ENCODE measurements at places on chromosomes 12 and 14. TPM values are rescaled to one million over a fixed set of nuclear protein-coding genes. Genes with fewer than 3 reads are reported as not detected.

DNA sequence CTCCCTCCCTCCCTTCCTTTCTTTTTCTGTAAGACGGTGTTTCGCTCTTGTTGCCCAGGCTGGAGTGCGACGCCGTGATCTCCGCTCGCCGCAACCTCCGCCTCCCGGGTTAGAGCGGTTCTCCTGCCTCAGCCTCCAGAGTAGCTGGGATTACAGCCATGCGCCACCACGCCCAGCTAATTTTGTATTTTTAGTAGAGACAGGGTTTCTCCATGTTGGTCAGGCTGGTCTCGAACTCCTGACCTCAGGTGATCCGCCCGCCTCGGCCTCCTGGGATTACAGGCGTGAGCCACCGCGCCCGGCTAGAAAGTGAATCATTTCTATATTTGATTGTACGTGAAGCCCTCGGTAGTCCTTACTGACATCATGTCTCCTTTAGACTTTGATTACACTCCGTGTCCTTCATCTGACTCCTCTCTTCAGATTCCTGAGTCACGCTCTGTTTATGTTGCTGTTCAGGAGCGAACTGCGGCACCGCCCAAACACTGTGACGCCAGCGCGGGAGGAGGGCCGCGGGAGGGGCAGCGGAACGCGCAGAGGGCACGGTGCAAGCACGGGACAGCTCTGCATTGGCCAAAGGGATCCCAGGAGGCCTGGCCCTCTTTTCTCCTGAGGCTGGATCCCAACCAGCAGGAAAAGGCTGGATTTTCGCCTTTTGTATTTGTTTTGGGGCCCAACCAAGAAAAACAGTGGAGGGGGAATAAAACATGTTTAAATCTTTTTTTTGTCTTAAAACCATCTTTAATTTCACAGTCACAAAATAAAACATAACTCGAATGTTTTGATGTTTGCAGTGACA is 538 bp upstream of the GABARAPL1 start:
- peak; percentile 98 for DNase-seq

GRCh38 chr14:93764211-93764659 is 24.1 kb downstream of the PRIMA1 start:
- peak; percentile 36 for DNase-seq

- no peak for DNase-seq
Measured at GRCh38 chr14:44438936-44439335, 68.1 kb downstream of the FSCB start.

Gene GPR162
- total RNA-seq: 4.4 TPM

Gene ST8SIA1
- total RNA-seq: 17.7 TPM

Gene PIWIL1
- total RNA-seq: not detected

- no peak for DNase-seq
Measured at GRCh38 chr14:21514341-21514740, 3.2 kb upstream of the METTL3 start.

GRCh38 chr12:53947743-53948142 is 7.0 kb upstream of the HOXC12 start:
- no peak for DNase-seq

DNA sequence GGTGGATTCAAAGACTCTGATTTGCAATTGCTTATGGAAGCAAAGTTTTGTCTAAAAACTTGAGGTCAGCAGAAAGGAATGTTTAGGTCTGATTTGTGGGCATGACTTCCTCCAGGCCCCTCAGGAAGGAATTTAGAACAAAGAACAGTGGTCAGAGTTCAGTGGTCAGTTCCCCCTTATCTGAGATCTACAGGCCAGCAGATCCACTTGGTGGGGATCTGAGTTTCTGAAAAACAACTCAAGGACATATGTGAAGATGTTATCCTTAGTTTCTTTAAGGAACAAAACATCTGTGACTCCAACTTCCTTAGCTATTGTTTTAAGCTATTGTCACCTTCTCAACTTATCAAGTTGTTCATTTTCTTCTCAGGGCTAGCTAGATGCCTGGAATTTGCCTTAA is 28.0 kb upstream of the NAA30 start:
- no peak for DNase-seq

- DNase-seq: no peak
Measured at GRCh38 chr14:72783741-72784140, 110.2 kb downstream of the DPF3 start.

Gene KLRG1
- total RNA-seq: 4.5 TPM

DNA sequence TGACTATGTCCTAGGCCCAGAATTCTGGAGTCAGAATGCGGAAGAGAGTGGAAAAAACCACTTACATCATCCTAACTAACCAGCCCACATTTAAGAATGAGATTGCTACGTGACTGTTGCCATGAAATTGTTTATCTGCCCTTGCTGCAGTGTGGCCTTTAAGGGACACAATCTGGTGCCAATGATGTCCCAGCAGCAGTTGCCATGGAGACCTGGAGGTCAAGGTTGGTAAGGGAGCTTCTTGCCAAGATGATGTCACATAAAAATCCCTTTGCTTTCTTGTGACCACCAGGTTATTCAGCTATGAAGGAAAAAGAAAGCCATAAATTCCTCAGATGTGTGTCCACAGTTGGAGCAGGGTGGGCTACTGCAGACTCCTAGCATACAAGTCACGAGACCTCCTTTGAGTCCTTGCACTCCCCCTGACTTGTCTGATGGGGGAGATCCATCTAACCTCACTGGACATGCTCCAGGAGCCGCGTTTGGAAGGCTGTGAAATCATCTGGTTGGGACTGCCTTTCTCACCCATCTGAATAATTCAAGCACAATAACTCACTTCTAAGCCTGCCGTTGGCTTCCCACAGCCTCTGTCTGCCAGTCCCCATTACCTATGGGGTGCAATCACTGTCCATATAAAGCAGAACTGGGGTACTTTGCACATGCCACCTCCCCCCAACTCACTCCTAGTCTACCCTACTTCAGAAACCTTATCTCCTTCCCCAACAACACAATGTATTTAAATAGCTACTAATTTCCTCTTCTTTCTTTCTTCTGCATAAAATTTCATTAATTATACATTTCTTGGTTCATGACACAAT is 165.6 kb downstream of the ZFP36L1 start:
- no peak for DNase-seq

Gene LIN52
- total RNA-seq: 7.8 TPM

DNA sequence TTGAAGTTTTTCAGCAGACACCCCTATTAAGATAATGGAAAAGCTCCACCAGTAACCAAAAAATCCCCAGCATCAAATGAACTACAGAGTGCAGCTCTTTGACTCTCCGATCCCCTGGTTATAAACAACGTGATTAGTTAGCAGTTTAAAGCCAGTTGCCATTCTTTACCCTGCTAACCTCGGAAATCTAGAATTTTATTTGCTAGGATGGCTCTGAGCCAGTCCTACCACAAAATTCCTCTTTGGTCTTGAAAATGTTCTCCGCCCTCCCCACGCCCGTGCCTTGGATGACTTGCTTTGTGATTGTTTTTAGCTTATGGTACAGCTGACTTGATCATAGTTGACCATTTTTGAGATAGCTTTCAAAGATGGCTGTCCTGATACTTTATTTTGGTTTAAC is 1.2 kb downstream of the KLHDC2 start:
- no peak for DNase-seq

- DNase-seq: no peak
Measured at GRCh38 chr14:54698966-54699530, 132.1 kb downstream of the SAMD4A start.

DNA sequence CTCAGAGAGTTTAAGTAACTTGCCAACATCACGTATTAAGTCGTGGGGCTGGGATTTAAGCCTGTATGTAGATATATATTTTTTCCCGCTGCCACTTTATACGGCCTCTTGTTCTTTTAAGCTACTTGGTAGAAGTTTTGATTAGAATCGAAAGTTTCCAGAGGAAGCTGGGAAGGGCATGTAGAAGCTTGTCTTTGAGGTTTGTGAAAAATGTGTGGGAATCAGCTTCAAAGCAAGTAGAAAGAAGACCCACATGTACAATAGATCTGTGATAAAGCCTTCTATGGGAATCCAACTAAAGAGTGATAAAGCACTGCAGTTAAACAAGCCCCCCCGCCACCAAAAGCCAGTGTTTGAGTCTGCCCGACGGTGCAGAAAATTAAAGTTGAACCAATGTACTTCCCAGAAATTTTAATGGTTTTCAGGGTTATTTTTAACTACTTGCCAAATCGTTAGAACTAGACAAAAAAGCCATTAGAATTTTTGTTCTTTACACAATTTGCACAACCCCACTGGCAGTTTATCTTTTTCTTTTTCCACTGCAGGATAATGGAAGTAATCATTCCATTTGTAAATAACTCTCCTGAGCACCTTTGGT is 25.5 kb downstream of the SERPINA11 start:
- no peak for DNase-seq

- no peak for DNase-seq
Measured at GRCh38 chr12:12661086-12661856, 34.7 kb downstream of the GPR19 start.

All from prostate gland (tissue), 2 donors.